ENCODE measurements at places on chromosomes 16 and 17.

DNA sequence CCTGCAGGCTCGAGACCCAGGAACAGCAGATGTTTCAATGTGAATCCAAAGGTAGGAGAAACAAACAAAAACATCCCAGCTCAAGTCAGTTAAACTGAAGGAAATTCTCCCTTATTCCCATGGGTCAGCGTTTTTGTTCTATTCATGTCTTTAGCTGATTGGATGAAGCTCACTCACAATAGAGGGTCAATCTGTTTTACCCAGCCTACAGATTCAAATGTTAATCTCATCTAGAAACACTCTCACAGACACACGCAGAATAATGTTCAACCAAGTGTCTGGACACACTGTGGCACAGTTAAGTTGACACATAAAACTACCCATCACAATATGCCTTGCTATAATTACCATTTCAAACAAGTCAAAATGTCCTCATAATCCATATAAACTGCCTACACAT, 180.6 kb upstream of the CDH8 start:
- no peak for DNase-seq

DNA sequence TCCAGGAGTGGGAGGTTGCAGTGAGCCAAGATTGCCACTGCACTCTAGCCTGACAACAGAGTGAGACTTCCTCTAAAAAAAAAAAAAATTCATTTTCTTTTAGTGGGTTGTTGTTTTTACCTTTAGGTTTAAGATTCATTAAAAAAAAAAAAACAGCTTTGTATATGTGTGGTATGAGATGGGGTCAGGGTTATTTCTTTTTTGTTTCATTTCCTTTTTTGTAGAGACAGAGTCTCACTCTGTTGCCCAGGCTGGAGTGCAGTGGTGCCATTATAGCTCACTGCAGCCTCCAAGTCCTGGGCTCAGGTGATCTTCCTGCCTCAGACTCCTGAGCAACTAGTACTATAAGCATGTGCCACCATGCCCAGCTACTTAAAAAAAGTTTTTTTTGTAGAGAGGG, 47.0 kb downstream of the BCAS3 start:
- DNase-seq: no peak

- no peak for DNase-seq
Observed at GRCh38 chr17:6456321-6456720, 12.1 kb downstream of the PIMREG start.

- no peak for DNase-seq
Observed at GRCh38 chr17:70994194-70994593, 824.9 kb downstream of the KCNJ2 start.

DNA sequence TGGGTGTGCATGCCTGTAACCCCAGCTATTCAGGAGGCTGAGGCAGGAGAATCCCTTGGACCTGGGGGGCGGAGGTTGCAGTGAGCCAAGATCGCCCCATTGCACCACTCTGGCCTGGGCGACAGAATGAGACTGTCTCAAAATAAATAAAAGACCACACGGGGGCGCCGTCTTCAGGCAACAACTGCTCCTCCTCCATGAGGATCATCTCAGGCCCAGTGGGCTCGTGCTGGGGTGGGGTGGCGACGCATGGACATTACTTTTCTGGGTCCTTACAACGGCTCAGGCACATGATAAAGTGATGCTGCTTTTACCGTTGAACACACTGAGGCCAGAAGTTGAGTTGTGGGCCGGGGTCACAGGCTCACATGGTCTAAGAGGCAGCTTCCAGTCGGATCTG, 56.2 kb downstream of the PRMT7 start:
- peak; percentile 67 for DNase-seq

- DNase-seq: no peak
Observed at GRCh38 chr17:77421630-77421972, 280.8 kb downstream of the SEC14L1 start.

GRCh38 chr17:2302778-2303203, 794 bp downstream of the SMG6 start:
- no peak for DNase-seq

DNA sequence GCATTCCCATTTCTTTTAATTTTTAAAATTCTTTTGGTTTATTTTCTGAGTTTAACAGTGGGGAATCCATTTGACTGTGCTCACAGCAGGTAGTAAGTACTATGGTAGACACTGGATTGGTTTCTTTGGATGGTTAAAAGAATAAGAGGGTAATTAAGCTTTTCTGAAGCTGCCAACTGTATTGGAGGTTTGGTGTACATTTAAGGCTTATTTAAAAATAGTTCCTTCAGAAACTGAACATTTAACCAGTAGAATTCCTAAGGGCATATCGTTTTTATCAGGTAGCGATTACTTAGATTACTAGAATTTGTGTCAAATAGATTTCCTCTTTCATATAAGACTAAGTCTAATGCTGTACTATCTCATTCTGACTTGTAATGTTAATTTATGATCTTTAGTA, 162.4 kb downstream of the PPM1E start:
- DNase-seq: no peak

- DNase-seq: peak; percentile 47
Observed at GRCh38 chr17:73711184-73711583, 66.9 kb upstream of the SDK2 start.

DNA sequence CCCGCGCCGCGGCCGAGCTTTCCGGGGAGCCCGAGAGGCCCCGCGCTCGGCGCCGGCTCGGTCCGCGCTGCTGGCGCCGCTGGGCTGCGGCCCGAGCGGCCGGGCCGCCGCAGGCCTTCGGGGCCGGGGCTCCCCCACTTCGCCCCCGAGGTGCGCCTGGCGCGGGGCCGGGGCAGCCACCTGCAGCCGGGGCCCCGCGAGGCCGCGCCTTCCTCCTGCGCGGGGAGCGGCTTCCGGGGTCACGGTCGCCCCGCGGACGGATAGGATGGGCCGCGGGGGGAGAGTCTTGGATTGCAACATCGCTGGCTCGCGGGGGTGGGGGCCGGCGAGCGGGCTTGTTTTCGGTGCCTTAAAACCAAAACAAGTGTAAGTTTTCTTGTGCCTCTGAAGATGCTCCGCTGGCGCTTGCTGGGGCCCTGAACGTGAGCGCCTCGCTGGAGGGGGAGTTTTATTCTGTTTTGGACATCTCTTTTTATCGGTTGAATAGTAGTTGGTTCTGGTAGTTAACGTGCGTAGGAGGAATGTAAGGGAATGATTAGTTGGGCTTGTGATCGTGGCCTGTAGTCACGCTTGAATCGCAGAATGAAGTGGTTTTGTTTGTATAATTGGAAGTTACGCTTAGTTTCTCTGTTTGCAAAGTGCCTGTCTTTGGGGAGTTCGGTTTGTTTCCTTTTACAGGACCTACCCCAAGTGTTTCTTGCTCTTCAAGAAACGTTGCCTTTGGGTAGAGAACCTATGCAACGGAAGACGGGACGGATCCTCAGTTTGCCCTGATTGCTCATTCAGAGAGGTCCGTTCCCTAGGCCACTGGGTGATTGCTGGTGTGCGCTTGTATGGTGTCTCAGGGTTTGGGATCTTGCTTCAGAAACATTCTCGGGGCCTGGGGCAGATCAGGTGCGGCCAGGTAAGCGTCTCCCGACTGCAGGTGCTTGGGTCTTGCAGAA, 724 bp downstream of the UBE2I start:
- DNase-seq: peak; percentile 88

- peak; percentile 10 for DNase-seq
Observed at GRCh38 chr16:58197314-58198012, 443 bp downstream of the CSNK2A2 start.

DNA sequence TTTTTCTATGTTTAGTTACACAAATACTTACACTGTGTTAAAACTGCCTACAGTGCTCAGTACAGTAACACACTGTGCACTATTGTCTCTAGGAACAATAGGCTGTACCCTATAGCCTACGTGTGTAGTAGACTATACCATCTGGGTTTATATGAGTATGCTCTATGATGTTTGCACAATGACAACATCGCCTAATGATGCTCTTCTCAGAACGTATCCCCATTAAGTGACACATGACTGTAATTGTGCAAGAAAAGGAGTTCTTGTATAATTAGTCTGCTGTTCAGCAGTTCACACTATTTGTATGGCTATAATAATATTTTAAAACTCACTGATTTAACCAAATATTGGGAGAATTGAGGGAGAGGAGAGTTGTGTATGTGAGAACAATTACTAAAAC, 173.7 kb downstream of the TRIM37 start:
- peak; percentile 15 for DNase-seq

- DNase-seq: no peak
Observed at GRCh38 chr16:57754354-57755060, 18.9 kb downstream of the KATNB1 start.

- DNase-seq: no peak
Observed at GRCh38 chr17:79952265-79952877, 83.3 kb downstream of the TBC1D16 start.

DNA sequence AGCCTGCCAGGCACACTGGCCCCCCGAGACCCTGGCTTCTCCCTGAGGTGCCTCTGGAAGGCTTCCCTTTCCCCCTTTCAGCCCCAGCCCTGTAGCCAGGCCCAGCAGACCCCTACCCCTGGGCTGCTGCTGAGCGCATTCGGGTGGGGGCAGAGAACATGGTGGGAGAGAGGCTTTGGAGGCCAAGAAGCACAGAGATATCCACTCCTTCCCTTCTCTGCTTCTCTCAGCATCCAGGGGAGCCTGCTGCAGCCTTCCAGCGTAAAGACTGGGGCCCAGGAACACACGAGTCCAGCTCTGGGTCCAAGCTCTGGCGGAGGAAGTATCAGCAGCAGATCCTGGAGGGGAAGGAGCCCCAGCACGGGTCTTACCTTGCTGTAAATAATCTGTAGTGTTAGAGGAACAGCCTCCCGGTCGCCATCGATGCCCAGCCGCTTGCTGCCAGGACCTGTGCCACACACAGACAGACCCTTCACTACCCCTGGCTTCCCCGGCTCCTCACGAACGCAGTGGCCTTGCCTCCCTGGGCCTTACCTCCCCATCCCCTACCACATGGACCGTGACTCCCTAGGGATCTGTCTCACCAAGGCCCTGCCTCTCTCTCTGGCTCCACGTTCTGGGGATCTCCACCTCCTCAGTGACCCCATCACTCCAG, 17.0 kb upstream of the PIK3R6 start:
- no peak for DNase-seq

DNA sequence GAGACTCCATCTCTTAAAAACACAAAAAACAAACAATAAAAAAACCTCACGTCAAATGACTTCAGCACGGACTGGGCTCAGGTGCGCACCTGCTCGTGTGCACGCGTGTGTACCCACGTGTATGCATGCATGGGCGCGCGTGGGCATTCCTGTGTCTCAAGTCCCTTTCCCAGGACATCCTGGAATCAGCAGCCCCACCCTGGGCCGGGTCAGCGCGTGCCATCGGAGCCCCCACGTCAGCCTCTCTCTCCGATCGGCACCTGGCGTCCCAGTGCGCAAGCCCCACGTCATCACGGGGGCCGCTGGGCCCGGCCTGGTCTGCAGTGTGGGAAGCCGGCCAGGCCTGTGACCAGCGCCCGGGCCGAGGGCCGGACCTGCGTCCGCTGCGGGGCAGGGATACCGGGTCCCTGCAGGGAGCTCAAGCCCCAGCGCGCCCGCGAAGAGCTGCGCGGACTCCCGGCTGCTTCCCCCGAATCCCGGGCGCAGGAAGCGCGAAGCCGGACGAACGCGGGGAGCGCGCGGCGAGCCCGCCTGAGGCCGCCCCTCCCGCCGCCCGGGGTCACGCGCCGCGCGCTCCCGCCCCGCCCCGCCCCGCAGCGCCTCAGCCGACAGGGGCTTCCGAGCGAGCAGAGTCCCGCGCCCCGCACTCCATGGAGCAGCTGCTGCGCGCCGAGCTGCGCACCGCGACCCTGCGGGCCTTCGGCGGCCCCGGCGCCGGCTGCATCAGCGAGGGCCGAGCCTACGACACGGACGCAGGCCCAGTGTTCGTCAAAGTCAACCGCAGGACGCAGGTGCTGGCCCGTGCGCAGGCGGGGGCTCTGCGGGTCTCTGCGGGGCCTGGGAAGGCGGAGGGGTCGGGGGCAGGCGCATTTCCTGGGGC, at the start of gene FN3K:
TSS of gene FN3K (plus strand) at position 629 of the 880 bp plus-strand sequence. CDS start at position 651, 22 bp downstream.
- peak; percentile 78 for DNase-seq

GRCh38 chr17:4533523-4534504, 21.4 kb downstream of the MYBBP1A start:
- DNase-seq: no peak

GRCh38 chr16:8861563-8862308, 7.1 kb downstream of the CARHSP1 start:
- DNase-seq: no peak

- peak; percentile 69 for DNase-seq
Observed at GRCh38 chr17:73902416-73903181, 258.4 kb upstream of the SDK2 start.

DNA sequence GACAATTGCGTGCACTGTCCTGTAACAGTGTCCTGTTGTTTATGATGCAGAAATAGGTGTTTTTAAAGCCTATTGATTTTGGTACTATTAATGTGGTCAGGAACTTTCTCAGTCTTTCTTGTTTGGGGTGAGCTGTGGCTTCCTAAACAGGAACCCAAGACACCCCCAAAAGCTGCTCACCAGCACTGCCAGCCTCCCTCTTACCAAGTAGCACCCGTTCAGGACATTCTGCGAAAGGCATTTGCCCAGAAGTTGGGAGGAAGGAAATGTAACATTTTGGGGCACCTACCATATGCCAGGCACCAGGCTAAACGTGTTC, 21.6 kb upstream of the STH start:
- no peak for DNase-seq

DNA sequence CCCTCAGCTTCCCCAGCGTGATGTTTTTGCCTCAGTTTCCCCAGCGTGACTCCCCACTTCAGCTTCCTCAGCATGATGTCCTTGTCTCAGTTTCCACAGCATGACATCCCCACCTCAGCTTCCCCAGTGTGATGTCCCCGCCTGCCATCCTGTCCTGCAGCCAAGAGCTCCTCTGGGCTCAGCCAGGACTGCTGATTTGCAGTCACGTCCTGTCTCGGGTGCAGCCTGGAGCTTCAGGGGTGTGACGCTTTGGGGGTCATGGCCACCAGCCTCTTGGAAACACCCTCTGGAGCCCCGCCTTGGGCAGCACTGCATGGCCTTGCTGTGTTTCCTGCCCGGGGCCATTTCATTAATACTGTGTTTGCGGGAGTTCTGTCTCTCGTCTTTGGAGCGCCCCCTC, 16.5 kb upstream of the NUDT16L1 start:
- DNase-seq: no peak

DNA sequence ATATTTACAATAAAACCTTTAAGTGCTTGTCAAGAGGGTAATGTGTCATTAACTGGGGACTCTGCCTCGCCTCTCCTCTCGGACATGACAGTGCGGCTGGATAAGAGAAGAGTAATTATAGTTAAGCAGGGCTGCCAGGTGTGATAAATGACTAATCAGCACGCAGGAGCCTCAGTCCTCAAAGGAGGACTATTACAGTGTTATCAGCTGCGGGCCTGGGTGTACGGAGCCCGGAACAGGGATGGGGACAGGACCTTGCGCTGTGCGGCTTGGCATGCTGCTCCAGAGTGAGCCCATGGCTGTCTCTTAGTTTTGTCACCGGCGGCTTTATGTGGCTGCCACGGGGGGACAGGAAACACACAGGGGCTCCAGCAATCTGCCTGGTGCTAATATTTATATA, 607.2 kb downstream of the MAF start:
- no peak for DNase-seq

GRCh38 chr17:60127068-60128064, 22.4 kb upstream of the CA4 start:
- DNase-seq: no peak

DNA sequence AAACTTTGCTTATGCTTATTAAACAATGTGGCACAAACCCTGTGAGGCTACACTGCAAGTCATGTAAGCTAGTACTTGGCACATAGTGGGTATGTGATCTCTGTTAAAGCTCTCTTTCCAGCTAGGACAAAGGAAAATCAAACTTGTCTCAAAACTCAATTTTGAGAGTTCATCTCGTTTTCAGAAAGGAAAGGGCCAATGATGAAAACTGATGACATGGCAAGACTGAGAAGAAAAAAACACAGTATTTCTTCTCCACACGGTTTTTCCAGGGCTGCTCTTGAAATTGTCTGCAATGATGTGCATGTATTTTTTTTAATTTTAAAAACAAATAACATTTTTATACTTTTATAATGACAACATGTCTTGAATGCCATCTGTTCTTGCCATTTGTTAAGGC, 389.8 kb downstream of the CA10 start:
- no peak for DNase-seq
